ENCODE measurements at places on chromosomes 13 and 19.

- no peak for DNase-seq
Observed at GRCh38 chr19:45271735-45272108, 20.7 kb downstream of the MARK4 start.

GRCh38 chr19:46015687-46016425 is 7.0 kb downstream of the PGLYRP1 start:
- DNase-seq, result no peak

- no peak for DNase-seq
Observed at GRCh38 chr13:91329733-91330132, 17.8 kb upstream of the MIR17HG start.

GRCh38 chr13:95406176-95406575 is 104.9 kb upstream of the ABCC4 start:
- DNase-seq, result no peak

GRCh38 chr19:29943615-29944014 is 1.6 kb downstream of the URI1 start:
- no peak for DNase-seq

- no peak for DNase-seq
Observed at GRCh38 chr13:106883976-106884375, 316.0 kb upstream of the ARGLU1 start.

DNA sequence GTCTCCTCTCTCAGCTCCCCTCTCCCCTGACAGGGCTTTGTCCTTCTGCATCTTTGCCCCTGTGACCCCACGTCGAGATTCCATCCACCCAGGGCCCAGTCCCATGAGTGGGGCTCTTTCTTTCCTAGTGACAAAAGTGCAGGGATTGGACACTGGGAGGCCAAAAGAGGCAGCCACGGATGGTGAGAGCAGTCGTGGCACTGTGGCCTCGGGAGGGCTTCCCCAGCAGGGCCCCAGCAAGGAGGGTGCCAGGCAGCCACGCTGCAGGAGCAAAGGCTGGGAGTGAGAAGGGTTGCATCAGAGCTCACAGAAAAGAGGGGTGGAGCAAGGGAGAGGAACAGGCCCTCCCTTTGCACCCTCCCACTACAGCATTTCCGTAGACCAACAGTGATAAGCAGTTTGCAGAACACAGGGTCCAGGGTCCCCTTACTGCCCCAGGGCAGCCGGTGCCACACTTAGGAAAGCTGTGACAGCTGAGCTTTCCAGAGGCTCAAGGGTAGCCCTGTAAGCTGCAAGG is 4.9 kb downstream of the ZSCAN1 start:
- no peak for DNase-seq

- no peak for DNase-seq
Observed at GRCh38 chr13:112062072-112062567, 4.8 kb upstream of the SOX1 start.

GRCh38 chr19:8459095-8459494 is 14.3 kb downstream of the HNRNPM start:
- DNase-seq, result no peak

- no peak for DNase-seq
Observed at GRCh38 chr13:103614761-103615160, 548.5 kb upstream of the SLC10A2 start.

DNA sequence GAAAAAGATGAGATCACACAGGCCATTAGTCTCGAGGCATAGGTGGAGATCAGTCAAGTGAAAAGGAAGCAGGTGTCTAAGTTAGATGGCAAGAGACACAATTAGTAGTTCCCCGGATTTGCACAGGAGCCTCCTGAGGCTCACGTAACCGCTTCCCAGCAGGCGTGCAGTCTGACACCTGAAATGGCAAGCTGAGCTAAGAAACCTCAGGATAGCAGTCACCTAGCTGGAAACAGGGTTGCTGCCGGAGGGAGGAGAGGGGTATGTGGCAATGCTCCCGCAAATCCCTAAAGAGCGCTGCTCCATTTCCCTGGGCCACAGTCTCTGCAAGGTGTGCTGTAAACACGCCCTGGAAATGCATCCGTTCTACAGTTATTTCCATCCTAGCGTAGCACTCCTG is 1151.0 kb downstream of the DIAPH3 start:
- DNase-seq, result peak; percentile 15

DNA sequence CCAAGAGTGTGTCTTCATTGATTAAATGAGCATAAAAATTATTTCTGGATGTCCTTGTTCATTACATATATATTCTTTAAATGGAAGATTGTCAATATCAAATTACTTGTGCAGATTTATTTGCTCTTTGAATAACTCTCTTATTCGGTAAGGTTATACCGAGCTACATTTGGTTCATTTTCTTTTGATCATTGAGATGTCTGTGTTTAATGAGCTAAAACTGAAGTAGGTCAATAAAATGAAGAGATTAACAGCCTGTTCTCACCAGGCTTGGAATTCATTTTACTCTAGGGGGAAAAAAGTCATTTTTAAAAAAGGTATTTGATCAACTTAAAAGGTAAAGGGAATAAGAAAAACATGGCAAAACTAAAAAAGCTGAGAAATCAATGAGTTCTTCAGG is 10.6 kb downstream of the GPC5 start:
- DNase-seq, result no peak

DNA sequence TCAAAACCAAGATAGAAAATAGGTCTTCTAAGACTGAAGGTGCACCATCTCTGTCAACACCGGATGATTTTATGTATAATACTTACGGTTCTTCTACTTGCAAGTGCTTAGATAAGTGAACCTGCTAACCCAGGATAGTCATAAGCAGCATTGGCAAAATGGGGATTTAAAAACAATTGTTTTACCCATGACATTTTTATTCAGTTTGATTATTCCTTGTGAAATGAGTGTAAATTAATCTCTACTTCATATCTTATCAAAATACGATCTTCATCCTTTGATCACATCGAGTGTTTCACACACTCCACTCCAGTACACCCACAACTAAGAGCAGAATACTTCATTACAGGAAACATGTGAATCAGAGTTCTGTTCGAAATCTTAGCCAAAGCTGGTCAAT is 23.0 kb upstream of the MTRF1 start:
- no peak for DNase-seq

DNA sequence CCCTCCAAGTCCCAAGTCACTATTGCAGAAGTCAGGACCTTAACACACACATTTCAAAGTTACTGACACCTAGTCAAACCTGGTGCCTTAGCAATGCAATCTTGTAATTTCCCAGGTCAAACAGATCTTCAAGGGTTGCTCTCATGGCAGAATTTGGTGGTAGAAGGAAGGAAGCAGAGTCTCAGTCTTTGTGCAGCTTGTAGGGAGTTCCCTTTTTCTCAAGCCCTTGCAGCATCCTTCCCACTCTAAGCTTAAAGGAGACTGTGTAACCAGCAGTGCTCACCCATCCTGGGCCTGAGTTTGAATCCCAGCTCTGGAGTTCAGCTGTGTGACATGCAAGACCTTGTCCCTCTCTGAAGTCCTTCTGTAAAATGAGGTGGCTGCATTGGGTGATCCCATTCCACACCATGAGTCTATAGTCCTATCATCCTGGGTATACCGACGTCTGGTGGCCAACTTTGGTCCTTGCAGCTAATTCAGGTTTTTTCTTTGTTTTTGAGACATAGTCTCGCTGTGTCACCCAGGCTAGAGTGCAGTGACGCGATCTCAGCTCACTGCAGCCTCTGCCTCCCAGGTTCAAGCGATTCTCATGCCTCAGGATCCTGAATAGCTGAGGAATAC is 9.8 kb downstream of the SIGLEC10 start:
- DNase-seq, result peak; percentile 67

DNA sequence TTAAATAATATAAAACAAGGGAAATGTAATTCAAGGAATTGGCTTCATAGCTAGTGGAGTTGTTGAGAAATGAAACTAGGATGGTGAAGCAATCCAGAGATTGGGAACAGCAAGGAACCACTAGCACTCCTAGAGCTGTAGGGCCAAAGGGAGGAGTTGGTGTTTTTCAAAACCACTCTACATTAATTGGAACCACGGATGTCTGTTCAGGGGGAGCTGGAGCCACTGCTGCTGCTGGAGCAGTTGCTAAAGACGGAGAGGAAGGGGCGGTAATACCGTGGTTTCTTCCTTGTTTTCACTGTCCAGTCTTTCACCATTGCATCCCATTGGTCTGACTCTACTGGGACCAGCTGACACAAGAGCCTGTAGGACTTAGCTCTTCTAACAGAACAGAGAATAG is 8.5 kb downstream of the DNAJC15 start:
- DNase-seq, result no peak

DNA sequence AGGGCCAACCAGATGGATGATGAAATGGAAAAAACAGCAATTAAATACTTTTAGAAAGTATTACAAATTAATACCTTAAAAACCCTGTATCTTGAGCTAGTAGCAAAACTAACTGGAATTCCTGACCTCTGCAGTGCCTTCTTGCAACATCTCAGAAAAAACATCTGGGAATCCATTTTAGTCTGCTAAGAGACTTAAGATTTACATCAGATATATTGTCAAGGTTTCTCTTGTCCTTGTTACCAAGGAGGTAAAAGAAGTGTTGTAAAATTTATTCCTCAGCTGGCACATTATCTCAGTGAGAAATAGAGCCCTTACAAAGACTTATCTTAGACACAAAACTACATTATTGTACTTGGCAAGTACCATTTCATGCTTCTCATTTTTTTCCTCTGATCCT is 18.5 kb downstream of the KCNRG start:
- DNase-seq, result no peak

- no peak for DNase-seq
Observed at GRCh38 chr13:23460921-23461320, 27.4 kb upstream of the SACS start.

GRCh38 chr13:31134039-31134711 is 27.5 kb downstream of the HSPH1 start:
- DNase-seq, result no peak

- no peak for DNase-seq
Observed at GRCh38 chr13:48155848-48156247, 60.9 kb upstream of the MED4 start.

DNA sequence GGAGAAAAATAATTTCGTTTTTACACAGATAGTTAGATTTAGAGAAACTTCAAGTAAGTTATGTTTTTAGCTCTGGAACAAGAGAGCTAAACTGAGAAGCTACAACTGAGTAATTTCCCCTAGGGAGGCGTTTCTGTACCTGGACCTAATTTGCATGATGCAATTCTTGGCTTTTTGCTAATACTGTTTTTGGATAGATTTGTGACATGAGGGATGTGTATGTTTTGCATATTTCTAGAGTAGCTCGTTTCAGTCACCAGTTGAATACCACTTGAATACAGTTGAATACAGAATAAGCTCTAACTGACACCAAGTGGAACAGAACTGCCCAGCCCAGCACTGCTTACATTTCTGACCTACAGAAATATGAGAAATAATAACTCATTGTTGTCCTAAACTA is 1227.9 kb upstream of the SPRY2 start:
- DNase-seq, result no peak

- DNase-seq, result no peak
Observed at GRCh38 chr19:48469934-48470680, 938 bp downstream of the CYTH2 start.

- DNase-seq, result no peak
Observed at GRCh38 chr19:54606891-54607784, 13.7 kb downstream of the LILRA1 start.

GRCh38 chr19:7072541-7072940 is 3.0 kb downstream of the ZNF557 start:
- no peak for DNase-seq

GRCh38 chr13:20198781-20199180 is 6.0 kb upstream of the GJB2 start:
- DNase-seq, result no peak

- DNase-seq, result no peak
Observed at GRCh38 chr19:19217099-19217498, 5.3 kb downstream of the NCAN start.

GRCh38 chr13:74414458-74414857 is 280.3 kb upstream of the KLF12 start:
- DNase-seq, result no peak

DNA sequence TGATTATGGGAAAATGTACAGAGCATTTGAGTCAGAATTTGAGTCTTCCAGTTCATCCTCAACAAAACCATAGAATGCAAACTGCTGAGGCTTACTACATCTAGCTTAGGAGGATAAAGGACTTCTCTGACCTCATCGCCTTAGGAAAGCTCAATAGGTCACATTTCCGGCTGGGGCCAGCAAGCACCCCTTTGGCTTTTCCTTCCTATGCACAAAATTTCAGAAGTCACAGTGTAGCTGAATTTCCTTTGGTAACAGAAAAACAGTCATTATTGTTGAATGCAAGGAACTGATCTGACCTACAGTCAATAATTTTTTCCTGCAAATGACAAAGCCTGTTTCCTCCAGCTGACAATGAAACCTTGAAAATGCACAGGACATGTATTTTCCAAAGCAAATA is 32.8 kb upstream of the LRCH1 start:
- DNase-seq, result no peak

DNA sequence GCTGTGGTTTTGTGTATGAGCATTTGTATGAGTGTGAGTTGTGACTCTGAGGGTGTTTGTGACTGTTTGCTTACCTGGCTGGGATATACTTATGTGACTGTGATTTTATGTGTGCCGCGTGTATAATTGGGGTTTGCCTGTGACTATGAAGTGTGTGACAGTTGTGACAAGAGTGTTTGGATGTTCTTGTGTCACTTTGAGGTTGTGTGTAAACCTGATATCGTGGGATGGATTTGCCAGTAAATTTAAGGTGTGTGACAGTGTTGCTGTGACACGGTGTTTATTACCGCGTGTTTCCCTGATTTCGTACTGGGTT is 442 bp downstream of the ZNF420 start:
- no peak for DNase-seq

- DNase-seq, result no peak
Observed at GRCh38 chr13:27600711-27601110, 19.6 kb downstream of the LNX2 start.

- DNase-seq, result no peak
Observed at GRCh38 chr19:44738136-44738535, 10.4 kb upstream of the BCL3 start.

GRCh38 chr13:55761986-55762385 is 1378.7 kb upstream of the PRR20A start:
- DNase-seq, result no peak

- peak; percentile 22 for DNase-seq
Observed at GRCh38 chr19:46839752-46840497, 10.7 kb downstream of the AP2S1 start.

DNA sequence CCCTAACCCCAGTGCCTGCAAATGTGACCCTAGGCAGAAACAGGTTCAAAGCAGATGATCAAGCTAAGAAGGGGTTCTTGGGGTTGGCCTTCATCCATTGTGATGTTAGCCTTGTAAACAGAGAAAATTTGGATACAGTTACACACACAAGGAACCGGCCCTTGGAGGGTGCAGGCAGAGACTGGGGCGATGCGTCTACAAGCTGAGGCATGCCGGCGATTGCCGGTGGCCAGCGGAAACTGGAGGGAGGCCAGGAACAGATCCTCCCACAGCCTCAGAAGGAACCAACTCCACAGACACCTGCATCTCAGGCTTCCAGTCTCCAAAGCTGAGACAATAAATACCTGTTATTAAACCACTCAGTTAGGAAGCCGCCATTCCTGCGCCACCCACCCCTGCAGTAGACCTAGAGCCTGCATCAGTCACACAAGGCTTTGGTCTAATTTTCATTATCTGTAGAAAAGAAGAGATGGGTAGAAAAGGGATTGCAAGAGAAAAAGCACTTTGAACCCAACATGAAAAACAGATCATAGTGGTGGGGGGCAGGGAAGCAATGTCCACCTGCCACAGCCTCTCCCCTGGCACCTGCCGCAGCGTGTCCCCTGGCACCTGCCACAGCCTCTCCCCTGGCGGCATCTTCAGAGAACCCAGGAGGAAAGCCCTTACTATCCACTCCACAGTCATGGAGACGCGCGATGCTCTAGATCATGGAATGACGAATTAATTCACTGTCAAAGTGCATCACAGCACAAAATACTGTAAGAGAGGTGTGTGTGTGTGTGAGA is 119.7 kb upstream of the SOX1 start:
- no peak for DNase-seq

Measured in D341Med (cell line).